Globus pallidus (tissue), 1 donor: ENCODE measurements at places on chromosomes 6 and 20.
A peak's percentile ranks its signal among the peaks of the same experiment; 100 is the strongest.

DNA sequence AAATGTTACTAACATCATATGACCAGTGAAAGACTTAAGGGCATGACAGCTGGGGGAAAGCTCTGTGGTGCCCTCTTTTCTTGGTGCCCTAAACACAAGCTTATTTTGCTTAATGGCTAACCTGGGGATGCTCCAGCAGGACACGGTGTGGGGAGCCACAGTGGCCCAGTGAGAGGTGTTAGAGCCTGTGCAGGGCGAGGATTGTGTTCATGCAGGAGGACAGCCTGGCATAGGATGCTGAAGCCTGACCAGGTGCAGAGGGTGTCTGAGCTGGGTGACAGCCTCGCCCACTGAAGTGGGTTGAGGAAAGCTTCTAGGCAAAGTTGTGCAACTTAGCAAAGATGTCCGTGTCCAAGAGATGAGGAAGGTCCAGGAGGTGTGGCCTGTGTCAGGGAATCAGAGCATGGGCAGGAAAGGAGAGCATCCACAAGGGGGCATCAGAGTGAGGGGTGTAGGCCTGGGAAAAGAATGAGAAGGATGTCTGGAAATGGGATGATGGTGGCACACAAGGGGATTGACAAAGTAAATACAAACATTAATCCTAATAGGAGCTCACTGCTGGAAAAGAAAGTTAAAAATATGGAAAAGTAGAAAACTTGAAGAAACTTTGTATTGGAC lies 33.9 kb downstream of the SLC17A4 start:
- peak; percentile 11 for DNase-seq

DNA sequence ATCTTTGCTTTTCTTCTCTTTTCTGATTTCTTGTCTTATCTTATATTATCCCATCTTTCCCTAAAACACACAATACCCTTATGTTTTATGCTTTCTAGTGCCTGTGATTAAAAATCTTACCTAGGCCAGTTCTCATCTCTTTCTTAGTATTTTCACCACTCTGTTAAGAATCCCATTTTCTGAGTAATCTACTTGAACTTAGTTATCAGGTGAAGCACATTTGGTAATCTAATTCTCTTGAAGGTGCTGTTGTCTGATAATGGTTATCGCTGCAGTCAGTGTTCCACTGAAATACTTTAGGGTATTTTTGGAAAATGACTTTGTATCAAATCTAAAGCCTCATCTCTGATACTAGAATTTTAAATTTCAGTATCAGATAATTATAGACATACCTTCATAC lies 192.5 kb upstream of the MAN1A1 start:
- DNase-seq, result no peak

DNA sequence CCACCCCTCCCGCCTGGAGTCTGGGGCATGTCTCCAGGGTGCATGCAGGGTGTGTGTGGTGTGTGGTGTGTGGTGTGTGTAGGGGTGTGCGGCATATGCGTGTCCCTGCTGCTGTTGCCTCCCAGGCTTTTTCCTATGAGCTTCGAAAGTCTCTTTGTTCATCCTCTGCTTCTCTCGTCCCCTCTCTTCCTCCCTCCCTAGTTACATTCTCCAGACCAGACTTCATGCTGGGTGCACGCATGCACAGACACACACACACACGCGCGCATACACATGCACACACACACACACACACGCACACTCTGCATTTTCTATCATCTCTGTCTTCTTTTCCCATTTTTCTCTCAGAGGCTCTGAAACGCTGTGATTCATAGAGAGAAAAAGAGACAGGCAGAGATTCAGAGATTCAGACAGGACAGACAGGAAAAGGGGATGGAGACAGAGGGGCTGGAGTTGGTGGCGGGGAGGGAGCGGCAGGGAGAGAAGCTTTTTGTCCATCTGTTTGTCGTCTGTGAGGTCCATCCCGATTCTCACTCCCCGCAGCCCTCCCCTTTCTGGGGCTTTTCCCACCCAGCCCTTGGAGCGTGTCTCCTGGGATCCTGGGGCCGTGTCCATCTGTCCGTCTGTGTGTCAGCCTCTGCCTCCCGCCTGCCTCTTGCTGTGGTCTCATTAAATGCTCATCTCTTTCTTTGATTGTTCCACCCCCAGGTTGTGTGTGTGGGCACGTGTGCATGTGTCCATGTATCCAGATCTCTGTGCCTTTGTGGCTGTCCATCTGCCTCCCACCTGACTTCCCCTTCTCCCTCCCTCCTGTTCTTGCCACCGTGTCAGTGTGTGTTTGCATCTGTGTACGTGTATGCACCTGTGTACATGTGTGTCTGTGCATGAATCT lies 62.6 kb downstream of the SRC start:
- no peak for DNase-seq

DNA sequence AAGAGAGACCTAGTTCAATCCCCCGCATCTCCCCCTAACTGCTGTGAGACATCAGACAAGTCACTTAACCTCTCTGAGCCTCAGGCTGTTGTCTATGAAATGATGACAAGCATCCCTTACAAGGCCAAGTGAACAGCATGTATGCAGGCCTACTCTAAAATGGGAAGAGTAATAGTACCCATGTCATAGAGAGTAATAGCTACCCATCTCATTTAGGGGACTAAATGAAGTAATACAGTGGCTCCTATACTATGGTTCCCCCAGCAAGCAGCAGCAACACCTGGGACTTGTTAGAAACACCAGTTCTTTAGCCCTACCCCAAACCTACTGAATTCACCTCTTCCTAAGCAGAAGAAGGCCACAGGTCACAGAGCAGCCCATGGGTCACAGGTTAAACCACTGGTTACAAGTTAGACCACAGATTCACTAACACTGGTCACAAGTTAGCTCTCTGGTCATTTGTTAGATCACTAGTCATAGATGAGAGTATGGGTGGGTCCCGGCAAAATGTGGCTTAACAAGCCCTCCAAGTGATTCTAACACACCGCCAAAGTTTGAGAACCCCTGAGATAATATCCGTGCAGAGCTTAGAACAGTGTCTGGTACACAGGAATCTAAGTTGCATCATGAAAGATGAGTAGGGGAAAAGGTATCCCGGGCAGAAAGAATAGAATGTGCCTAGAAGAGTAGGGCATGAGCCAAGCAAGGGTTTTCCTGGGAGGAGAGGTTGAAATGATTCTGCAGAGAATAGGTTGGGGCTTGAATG lies 1.4 kb downstream of the DEFB124 start:
- DNase-seq, result no peak

- DNase-seq, result peak; percentile 4
Measured at GRCh38 chr20:44018259-44018941, 103.7 kb downstream of the TOX2 start.

GRCh38 chr6:144159223-144159622 lies 8.9 kb downstream of the STX11 start:
- no peak for DNase-seq

- DNase-seq, result no peak
Measured at GRCh38 chr20:62489186-62489931, 13.6 kb upstream of the GATA5 start.

DNA sequence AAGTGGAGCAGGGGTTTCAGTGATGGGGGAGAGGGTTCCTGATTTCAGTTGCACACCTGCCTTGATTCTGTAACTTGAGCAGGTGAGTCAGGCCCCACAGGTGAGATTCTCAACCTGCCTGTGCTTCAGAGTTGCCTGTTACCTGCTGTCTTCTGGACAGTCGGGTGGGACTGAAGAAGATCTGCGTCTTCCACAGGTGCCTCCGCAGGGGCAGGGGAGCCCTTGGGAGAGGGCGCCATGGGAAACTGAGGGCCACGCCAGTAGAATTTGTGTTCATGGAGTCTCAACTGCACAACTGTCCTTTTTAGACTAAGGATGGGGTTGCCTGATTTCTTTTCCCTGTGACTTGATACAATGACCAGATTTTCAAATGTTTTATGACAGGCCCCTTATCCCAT lies 5.2 kb downstream of the UNC93A start:
- DNase-seq, result no peak

DNA sequence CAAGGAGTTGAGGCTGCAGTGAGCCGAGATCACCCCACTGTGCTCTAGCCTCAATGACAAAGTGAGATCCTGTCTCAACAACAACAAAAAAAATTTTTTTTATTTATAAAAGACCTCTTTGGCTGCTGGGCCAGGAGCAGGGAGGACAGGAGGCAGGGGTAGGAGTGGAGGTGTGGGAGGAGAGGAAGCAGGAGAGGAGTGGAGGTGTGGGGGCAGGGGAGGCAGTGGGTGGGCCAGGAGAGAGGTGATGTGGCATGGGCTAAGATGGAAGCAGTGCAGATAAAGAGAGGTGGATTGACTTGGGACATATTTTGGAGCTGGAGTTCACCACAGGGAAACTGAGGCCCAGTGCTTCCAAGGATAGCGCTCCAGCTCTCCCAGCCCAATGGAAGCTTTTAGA lies 13.4 kb upstream of the CSNK2A1 start:
- DNase-seq, result no peak
